Astrocyte (in vitro differentiated cells and primary cell): ENCODE measurements at places on chromosomes 7 and 10.
A peak's percentile ranks its signal among the peaks of the same experiment; 100 is the strongest.

DNA sequence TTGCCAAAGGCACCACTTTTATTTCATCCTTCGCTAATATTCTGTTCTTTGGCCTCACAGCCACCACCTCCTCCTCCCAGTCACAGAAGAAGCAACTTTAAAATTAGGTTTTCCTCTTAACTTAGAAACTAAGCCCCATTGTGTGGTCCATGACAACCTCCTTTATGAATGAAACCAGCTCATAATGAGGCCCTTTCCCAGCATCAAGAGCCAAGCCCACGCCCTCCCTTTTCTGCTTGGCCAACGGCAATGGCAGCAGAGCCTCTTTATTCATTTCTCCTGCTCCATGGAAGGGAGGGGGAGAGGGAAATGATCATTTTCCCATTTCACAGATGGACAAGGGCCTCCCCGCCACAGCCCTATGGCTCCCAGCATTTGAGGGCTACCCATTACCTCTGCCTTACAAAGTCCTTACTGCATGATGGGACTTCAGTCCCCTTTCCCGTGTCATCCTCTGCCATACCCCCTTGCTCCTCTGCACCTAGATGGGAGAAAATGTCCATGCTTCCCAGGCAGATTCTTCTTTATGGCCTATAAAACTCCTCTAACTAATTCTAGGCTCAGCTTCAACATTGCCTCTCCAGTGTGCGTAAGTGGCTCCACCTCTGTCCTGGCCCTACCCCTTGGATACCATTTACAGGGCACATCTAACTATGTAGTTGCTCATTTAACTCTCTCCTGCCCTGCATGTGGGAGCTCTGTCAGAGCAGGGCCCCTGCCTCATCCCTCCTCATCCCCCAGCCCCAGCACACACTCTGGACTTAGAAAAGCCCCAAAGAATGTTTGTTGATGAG is 475.5 kb downstream of the RPS24 start:
- no peak for DNase-seq

DNA sequence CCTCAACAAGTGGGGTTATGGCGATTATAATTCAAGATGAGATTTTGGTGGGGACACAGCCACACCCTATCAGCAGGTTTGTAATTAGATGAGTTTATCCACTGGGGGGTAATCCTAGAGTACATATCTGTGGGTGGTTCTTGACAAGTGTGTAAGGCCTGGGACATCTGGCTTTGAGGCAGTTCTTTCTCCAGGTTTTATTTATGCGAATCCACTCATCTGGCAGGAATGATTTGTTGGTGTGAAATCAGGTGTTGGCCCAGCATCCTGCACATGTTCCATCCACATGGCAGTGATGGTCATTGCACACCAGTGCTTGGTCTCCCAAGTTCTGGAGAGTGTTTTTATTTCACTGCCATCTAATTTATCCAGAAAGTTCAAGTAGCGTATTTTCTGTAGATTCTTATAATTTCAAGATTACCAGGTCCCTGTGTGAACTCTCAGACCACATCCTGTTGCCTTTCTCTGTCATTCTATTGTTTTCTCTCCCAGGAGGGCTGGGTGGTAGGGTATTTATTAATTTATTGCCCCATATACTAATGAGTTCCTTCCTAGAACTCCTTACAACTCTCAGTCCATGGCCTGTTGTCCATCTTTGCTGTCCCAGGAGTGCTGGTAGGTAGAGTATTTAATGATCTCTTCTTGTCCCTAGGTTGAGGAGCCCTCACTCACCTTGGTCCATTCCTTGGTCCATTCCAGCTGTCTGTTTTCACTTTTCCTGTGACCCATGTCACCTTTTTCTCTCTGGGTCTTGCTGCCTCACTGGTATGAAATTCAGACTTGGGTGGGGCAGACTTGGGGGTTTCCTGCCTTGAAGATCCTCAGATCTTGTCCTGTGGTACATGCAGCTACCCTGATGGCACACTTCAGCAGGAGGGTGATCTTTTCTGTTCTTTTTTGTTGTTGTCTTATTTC is 10.4 kb downstream of the RALA start:
- peak; percentile 36 for DNase-seq

- no peak for DNase-seq
These were observed 86.9 kb upstream of the ADAM12 start for GRCh38 chr10:126475074-126475691.

DNA sequence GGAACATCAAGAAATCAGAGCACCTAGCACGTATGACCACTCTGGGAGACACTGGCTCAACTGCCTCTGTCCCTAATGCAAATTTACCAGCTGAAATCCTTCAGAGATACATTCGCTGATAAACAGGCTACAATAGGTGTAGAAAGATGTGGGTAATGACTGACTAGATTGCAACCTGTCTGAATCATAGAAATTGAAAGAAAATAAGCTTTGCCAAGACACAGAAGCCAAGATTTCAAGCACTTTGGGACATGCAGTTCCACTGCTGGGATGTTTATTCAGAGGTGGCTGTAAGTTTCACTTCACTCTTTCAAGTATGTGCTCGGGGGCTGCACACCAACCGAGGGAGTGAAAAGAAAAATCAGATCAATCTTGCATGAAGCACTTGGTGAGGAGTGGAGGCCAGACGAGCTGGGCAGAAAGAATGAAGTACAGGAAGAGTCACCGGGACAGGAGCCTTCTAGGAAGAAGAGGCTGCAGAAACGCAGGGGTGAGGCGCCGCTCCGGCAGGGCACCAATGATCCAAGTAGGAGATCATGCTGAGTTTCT is 276.7 kb downstream of the PARD3 start:
- no peak for DNase-seq

DNA sequence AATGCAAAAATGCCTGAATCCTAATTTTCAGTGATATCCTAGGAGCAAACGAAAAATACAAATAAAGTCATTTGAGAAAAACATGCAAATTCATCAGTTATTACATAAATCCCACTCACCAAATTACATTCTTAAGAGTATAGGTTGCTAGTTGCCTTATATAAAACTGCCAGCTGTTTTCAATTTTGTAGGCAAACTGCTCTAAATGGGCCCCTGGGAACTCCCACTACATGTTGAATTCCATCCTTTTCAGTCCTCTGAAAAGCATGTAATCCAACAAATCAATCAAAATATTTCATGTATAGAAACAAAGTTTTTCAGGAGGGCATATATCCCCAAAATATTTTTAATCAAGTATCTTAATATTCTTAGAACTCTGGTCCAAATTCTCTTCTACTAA is 2.1 kb upstream of the JMJD1C start:
- DNase-seq: no peak

DNA sequence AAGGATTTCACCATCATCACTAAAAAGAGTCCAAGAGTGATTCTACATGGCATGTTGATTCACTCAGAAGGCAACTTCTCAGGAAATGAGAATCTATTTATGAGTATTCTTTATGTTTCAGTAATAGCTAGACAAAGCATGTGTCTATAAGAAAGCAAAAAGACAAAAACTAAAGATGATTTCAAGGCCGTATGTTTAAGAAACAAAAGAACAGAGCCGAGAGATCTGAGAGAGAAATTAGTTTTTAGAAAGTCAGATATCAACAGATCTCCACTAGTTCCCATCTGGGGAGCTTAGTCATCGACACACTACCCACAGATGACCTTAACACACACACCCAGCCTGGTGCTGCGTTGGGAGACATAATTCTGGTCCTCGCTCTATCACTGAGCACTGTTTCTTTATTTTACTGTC is 21.0 kb downstream of the PIP4K2A start:
- peak; percentile 84 for DNase-seq

GRCh38 chr10:99661377-99661763 is 2.1 kb downstream of the ENTPD7 start:
- DNase-seq: peak; percentile 86

DNA sequence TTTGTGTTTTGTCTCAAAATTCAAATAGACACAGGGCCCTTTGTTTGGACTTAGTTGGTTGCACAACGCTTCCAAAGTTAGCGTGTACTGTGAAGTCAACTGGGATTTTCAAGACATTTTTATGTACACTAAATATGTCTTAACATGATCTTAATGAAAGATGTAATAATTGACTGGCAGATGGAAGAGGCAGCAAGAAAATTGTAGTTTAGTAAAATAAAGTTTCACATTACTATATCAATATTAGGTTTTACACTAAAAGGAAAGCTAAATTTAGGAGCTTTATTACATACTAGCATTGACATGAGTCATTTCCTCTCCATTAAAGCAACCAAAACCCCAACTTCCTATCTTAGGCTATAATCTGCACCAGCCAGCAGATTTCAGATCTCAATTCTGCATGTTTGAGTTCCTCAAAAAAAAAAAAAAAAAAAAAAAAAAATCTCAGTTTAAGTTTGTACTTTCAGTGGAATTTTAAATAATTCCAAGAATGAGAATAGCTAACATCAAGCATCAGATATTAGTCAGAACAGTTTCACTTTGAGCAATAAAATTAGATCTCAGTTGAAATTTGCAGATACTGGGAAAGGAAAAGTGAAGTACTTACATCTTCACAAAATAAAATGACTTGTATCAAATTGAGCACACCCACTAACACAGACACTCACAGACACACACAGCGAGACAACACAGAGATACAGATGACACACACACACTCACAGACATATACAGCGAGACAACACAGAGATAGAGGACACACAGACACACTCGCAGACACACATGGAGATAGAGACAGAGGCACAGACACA is 346.6 kb upstream of the KLF6 start:
- DNase-seq: peak; percentile 93

DNA sequence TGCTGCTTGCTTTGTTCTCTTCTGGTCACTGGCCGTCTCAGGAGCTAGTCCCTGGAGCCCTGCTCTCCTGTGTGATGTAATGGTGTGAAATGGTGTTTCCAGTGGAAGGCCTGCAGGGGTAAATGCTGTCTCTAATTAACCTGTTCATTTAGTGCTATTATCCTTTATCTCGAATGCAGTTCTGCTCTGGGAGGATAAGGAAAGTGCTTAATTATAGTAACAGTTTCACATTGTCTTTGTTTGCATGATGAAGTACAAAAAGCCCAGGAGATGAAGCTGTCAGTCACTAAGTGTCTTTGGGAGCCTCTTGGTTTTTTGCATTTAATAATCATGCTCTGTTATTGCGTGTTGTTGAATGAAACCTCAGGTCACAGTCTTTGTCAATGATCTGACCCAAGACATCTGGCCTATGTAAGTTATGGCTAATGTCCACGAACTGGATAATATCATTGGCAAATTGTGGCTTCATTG is 755.3 kb upstream of the GALNT17 start:
- no peak for DNase-seq

DNA sequence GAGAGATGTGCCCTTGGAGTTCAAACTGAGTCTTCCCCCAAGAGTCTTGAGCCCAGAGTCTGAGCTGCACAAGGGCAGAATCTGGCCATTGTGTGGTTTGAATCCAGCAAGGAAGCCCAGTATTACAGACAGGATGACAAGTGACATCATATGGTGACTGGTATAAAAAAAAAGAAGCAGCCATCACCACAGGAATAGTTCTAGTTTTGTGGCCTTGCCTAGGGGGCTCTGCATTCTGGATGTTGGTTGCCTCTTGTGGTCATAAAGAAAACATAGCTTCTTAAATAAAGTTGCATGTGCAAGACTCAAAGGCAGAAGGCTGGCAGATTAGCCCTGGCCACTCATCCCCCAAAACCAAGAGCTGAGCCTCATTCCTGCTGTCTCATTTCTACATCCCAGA is 16.8 kb upstream of the LRRC72 start:
- DNase-seq: no peak

DNA sequence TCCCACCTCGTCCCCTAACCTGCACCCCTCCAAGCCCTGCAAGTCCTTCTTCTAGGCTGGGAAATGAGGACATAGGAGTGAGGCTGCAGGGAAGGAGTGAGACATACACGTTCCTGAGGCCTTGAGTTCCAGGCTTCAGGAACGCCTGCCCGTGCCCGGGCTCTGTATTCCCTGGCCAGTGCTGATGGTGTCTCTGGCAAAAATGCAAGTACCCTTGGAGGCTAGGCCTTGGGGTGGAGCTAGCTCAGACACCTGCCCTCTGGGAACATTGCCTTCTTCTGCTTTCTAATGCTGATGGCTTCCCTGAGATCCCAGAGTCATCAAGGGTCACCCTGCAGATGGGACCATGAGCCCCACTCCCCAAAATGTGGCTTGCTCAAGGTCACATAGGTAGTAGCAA is 76.0 kb downstream of the GRK5 start:
- DNase-seq: no peak

DNA sequence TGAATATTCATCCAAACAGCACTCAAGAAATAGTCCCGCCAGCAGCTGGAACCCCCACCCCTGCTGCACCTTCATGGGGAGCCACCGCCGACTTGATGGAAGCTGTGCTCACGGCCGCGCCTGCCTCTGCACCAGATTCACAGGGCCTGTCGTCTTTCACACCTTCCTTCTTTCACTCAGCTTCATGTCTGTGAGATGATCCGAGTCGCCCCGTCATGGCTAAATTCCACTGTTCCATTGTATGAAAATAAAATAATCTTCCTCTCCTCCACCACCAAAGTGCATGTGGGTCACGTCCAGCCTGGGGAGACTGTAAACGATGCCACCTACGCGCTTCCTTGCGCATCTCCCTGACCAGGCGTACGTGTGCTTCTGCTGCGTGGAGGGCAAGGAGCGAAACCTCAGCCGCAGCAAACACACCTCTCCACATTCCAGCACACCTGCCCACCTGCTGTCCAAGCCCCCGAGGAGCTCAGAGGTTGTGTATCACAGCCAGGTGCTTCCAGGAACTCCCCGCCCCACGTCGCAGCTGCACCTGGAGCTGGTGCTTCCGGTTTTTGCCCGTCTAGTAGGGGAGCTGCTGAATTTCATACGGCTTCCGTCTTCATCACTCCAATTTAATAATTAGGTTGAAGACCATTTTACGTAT is 137.0 kb downstream of the PTPRN2 start:
- DNase-seq: no peak

DNA sequence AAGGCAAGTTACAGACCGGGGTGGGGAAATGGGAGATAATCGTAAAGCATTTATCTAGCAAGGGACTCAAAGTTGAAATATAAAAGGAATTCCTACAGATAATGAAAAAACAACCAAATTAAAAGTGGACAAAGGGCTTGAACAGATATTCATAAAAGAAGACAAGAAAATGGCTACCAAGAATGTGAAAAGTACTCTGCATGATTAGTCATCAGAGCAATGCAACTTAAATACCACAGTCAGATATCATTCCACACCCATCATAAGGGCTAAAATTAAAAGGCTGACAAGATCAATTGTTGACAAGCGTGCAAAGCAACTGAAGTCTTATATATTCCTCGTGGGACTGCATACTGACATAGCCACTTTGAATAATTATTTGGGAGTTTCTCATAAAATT is 124.6 kb upstream of the RSU1 start:
- peak; percentile 59 for DNase-seq

GRCh38 chr10:126111516-126111915 is 215.2 kb downstream of the FANK1 start:
- no peak for DNase-seq

DNA sequence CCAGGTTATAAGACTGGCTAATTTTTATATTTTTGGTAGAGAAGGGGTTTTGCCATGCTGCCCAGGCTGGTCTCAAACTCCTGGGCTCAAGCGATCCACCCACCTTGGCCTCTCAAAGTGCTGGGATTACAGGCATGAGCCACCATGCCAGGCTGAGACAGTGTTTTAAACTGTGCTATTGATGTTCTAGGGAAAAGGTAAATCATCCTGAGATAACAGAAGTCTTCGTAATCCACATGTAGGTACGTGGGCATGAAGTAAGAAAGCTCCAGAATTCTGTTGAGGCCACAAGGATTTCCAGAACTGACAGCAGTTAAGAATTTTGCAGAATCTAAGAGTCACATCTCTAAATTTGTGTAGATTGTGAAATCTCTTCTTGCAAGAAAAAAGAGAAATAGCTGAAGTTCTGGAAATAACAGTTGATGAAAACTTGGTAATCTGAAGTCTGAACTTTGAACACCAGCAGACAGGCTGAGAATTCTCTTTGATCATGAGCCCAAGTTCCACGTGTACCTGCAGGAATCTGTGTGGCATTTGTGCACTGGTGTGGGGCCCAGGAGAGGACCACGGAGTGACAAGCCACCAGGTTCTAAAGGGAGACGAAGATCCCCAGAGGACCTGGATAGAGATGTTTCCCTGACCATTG is 24.6 kb downstream of the C7orf33 start:
- no peak for DNase-seq
